AG10803 (cell line): ENCODE measurements at places on chromosomes 16 and 17.

- DNase-seq, result no peak
These were observed 414.1 kb upstream of the SALL1 start for GRCh38 chr16:51565184-51565583.

- peak; percentile 59 for DNase-seq
These were observed 151.0 kb upstream of the RBL2 start for GRCh38 chr16:53282975-53283946.

DNA sequence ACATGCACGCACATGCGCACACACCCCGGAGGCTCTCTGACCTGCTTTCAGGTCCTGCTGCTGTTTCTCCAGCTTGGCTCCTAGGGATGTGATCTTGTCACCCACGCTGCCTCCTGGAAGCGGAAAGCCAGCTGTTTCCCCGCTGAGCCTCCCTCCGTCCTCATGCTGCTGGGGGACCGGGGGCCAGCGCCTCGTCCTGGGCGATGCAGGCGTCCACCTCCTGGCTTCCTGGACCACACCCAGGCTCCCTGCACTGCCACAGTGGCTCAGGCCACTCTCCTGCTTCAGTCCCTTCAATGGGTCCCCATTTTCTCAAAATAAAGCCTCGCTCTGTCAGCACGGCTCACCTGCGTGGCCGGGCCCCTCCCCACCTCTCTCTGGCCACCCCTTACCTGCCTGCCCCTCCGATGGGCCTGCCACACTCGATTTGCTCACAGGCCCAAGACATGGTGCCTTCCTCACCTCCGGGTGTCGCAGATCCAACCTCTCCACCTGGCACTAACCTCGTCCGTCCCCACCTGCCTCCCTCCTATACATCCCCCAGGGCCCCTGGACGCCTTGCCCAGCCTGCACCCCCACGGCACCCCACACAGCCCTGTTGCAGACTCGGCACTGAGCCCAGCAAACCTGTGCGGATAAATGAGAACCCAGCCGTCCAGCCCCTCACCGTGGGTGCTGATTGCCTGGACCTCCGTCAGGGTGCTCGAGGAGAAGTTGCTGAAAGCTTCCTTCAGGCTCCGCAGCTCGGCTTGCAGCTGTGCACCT is 6.6 kb downstream of the ASGR2 start:
- DNase-seq, result no peak

DNA sequence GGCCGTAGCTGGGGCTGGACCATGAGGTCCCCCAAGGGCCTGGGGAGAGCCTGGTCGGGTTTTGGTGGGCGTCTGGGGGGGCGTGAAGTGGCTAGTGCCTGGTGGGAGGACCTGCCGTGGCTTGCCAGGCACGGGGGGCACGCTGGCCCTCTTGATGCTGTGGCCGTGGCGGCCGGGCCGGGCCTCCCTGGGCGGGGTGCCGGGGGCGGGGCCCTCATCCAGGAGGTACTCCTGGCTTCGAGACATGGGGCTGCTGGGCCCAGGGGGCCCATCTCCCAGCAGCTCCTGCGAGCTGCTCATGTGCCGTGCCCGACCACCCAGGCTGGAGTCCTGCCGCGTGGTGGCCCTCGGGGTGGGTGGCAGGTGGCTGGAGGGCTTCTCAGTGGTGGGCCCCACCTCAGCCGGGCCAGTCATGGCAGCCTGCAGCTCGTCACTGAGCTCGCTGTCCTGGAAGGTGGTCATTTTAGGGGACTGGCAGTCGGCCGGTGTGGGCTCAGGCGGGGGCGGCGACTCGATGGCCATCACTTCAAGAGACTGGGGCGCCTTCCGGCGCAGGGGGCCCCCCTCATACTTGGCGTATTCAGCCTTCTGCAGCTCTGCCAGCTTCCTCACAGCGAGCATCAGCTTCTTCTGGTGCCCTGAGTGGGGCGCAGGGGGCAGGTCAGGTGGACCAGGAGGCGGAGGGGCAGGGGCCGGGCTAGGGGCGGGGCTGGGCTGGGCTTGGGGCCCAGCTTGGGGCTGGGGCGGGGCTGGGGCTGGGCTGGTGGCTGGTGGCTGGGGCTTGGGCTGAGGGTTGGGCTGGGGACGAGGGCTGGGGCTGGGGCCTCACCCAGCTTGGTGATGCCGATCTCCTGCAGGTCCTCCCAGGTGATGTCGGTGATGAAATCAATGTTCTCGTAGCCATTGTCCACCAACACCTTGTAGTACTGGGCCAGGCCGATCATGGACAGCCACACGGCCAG is 15.2 kb downstream of the CASKIN1 start:
- no peak for DNase-seq

GRCh38 chr17:47665655-47666054 is 15.9 kb downstream of the KPNB1 start:
- peak; percentile 88 for DNase-seq

GRCh38 chr16:71250461-71251235 is 20.1 kb upstream of the HYDIN start:
- peak; percentile 1 for DNase-seq
